ENCODE measurements at places on chromosomes 3 and 15.

- no peak for DNase-seq
These were observed 351.3 kb upstream of the GRM7 start for GRCh38 chr3:6509576-6509975.

- DNase-seq = no peak
These were observed 16.7 kb downstream of the KCNMB3 start for GRCh38 chr3:179234199-179234598.

GRCh38 chr15:54884312-54884711, 312.4 kb downstream of the RSL24D1 start:
- DNase-seq = no peak

DNA sequence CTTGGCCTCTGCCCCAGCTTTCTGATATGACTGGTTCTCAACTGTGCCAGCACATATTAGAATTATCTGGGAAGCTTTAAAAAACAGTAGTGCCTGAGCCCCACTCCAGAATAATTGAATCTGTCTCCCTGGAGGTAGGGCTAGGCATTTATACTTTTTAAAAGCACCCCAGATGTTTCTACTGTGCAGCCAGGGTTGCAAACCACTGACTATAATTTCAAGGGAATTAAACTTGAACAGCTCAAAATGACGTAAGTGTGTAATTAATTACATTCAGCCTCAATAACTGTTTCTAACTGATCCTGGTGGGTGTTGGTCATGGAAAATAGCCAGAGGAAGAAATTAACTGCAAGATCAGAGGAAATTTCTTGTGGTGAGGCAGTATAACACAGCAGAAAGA, 4.4 kb upstream of the IRAK2 start:
- DNase-seq = no peak

GRCh38 chr3:114011059-114011797, 45.1 kb downstream of the CCDC191 start:
- no peak for DNase-seq

DNA sequence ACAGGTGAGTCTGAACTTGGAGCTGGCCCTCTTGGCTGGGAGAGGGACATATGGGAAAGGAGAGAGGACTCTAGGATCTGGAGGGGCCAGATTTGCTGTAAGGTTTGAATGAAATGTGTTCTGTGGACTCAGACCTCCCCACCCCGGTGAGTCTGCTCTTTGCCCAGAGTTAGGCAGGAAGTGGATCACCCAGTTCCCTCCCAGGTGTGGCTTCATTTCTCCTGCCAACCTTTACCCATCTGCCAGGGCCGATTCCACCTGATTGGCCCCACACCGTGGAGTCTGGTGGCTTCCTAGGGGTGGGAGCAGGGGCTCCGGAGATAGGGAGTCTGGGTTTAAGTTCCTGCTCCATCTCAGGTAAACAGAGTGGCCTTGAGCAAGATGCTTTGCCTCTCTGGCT, 25.5 kb downstream of the CD276 start:
- no peak for DNase-seq

GRCh38 chr3:27176256-27176655, 192.9 kb downstream of the NEK10 start:
- DNase-seq = no peak

- no peak for DNase-seq
These were observed 11.3 kb upstream of the C3orf52 start for GRCh38 chr3:112074616-112075497.

- no peak for DNase-seq
These were observed 7.0 kb downstream of the PSTPIP1 start for GRCh38 chr15:77001966-77002365.

GRCh38 chr3:184337399-184337714, at the start of gene FAM131A:
FAM131A (plus strand) TSS chr3:184337600; CDS start chr3:184337631, 31 bp downstream.
- no peak for DNase-seq

- no peak for DNase-seq
These were observed 1.8 kb upstream of the RTP3 start for GRCh38 chr3:46495901-46496456.

DNA sequence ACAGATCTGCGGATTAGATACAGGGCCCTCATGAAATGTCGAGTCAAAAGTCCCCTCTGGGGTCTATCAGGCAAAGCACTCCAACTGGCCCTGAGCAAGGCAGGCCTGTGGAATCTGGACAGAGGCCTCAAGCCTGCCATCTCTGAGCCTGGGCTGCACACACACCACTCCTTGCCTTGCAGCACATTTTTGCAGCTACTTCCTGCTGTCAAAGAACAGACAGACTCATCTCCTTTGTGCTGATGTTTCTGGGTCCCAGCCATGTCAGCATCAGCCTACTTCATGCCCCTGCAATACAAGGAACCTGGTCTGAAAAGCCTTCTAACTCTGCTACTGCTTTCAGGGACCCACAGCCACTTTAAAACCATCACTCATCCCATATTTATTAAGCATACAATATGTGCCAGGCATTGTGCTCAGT, 60.6 kb upstream of the IL12A start:
- DNase-seq = no peak

GRCh38 chr3:128491941-128492670, 895 bp downstream of the GATA2 start:
- DNase-seq = no peak

DNA sequence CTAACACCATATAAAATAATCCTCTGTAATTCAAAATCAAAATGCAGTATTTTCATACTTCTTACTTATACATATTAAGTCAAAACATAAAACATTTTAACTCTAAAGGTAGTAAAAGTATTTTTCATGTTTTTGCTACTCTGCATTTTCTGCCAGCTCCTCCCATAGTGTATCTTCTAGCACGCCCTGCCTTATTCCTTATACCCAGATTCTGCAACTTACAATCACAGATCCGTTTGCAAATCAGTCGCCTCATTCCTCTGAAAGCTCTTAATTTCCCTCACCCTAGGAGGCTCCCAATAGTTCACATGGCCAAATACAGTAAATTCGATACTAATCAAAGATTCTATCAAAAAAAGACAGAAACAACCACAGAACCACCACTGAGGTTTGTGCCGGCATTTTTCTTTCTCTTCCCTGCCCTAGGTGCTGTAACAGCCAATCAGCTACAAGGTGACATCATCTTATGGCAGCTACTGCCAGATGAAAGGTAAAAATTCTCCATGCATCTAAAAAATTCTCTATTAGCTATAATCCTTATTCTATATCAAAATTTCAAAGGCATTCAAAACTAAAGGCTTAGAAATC, 72.9 kb downstream of the CLASP2 start:
- DNase-seq = no peak

- DNase-seq = no peak
These were observed 91.8 kb downstream of the UBE2E2 start for GRCh38 chr3:23294770-23295387.

GRCh38 chr3:96209699-96210098, 604.7 kb upstream of the EPHA6 start:
- DNase-seq = no peak

DNA sequence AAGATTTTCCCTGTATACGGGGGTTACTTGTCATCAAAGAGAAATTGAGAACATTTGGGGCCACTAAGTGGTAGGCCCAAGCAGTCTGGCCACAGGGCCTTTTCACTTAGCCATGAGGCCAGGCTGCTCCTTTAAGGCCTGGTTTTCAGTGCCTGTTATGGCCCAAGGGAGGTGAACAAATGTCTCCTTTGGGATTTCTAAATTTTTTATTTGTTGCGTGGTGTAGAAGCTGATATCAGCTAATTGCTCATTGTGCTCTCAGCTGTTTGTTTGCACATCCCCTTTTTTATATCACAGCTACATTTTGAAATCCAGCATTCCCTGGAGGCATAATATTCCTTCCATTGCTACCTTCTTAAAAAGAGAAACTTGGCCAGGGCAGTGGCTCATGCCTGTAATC, 48.5 kb downstream of the RLBP1 start:
- no peak for DNase-seq

GRCh38 chr15:42760759-42761158, 23.8 kb upstream of the CDAN1 start:
- no peak for DNase-seq

DNA sequence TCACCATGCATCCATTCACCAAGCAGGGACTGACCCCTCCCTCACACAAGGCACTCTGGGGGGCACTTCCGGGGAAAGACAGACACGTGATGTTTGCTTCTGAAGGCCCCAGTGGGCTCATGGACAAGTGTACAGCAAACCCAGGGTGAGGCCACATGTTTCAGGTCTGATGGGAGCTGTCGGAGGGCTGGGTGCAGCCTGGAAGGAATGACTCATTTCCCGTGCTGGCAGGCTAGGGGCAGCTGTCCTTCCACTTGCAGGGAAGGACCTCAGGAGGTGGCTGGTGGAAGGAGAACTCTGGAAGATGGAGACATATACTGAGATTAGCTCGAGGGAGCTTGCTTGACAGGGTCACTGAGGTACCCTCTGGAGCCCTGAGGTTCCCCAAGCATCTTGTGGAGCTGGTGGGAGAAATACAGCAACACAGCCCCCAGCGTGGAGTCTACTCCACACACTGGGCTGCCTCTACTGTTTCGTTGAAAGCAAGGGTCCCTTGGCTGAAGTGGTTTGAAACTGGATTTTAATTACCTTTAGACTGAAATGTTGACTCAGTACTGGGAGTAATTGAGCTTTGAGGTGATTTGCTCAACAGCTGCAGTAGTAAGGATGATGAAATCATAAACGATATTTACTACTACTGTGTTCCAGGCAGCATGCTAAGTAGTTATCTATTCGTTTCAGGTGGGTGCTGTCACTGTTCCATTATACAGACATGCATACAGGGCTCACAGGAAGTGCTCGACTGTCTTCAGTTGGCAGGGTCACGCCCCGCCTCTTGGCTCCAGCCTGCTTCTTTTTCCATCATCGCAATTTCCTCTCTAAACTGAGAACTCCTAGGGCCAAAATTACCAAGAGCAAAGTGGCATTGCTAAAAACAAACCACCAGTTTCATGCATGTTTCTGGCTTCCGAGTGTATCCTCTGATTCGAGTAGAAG, 230.4 kb downstream of the ADAMTS17 start:
- DNase-seq = no peak

DNA sequence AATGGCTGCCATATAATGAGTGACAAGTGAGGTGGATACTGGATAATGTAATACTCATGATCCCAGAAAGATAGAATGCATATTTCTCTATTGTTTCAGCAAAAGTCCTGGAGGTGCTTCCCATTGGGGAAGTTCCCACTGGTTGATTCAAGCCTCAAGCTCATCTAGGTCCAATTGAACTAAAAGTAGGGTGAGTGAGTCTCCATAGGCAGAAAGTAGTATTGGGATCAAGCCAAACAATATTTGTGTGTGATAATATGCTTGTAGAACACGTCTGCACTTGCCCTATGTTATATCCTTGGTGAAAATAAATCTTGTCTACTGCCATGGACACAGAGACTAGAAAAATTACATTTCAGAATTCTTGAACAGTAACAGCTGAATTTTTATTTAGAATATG, 14.8 kb upstream of the ZBTB20 start:
- DNase-seq = no peak

- DNase-seq = no peak
These were observed 419.2 kb downstream of the MECOM start for GRCh38 chr3:169244119-169244864.

DNA sequence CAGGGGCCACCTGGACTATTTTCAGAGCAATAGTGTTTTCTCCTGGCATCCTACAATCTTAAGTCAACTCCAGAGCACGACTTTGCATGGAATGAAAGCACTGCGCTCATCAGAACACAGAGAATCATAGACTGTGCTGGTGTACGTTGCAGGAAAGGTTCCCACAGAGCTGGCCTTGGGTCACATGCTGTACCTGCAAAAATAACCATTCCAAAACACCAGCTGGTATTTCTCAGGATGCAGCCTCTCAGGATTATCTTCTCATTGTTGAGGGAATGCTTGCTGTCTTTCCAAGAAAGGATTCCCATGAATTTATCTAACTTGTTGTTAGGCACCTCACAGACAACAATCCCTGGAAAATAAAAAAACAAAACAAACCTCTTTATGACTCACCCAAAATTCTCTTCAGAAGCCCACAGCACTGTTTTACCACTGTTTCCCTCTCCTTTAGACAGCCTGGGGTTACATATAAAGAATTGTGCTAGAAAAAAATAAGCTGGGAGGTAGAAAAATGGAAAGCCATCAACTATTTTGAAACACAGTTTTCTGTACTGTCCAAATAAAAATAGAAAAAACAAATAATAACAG, 131.7 kb downstream of the ATP8B4 start:
- DNase-seq = no peak

GRCh38 chr3:179995406-179995805, 41.3 kb downstream of the PEX5L start:
- no peak for DNase-seq

DNA sequence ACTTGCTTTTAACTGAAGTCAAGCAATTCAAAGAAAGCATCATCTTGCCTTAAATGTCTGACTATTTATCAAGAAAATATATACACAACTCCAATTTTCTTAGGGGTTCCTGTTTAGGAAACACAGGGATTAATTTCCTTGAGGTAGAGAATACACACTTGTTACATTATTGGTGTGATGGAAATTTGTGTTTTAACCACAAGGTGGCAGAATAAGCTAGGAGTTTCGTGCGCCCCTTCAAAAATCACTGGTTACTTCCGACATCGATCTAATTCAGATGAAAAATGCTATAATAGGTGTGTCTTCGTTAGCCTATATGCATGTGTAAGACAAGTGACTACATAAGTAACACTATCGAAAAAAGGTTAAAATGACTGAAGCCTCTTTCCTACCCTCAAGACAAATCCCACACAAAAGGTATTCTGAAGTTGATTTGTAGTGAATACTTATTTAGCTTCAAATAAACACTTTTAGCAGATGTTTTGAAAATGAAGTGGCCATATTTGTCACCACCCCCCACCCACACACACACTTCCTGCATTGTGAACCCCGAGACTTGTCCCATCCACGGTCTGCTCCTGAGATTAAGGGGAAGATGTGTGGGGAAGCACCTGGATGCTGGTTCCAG, 246.5 kb downstream of the ROBO1 start:
- DNase-seq = no peak

- DNase-seq = no peak
These were observed 93.8 kb downstream of the DNASE1L3 start for GRCh38 chr3:58116985-58117384.

GRCh38 chr3:6301626-6302025, 559.3 kb upstream of the GRM7 start:
- DNase-seq = no peak

DNA sequence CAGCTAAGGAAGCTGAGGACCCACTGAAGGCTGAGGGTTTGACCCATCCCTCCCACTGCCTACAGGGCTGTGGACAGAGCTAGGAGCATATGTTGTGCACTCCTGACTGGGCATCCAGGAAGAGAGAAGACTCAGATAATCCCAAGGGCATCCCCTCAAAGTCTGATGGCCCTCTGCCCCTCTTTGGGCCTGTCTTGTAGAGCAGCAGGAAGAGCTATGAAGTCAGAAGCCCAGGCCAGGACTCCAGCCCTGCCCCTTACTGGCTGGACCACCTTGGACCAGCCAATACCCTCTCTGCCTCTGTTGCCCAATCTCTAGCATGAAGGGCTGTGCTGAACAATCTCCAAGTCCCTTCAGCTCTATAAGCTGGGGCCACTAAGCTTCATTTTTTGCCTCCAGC, 210.8 kb downstream of the RPLP1 start:
- DNase-seq = no peak

DNA sequence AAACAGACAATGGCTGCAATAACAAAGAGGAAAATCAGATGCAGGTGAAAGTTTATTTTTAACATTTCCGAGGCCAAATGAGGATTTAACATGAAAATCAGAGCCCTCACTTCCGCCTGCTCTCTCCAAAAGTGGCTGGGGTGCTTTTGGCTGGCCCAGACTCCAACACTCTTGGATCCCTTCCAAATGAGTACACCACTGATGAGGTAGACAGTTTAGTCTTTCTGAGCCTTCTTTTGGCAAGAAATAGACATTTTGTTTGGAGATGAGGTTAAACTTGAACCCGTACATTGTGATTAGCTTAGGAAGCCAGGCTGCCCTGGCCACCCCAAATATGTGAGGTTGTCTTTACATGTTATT, 51.0 kb upstream of the TRA2B start:
- DNase-seq = no peak

GRCh38 chr15:60582370-60583036, 103.6 kb upstream of the ICE2 start:
- no peak for DNase-seq
